ENCODE measurements at places on chromosomes 2 and 18. TPM values are rescaled to one million over a fixed set of nuclear protein-coding genes. Genes with fewer than 3 reads are reported as not detected.

GRCh38 chr2:112996635-112997034 is 8.6 kb upstream of the IL36A start:
- peaks cover 2% of the 10 kb centered on the region for H3K27me3 ChIP-seq
- H3K27ac ChIP-seq = no peak overlapping the region
- H3K4me1 ChIP-seq = peaks cover 10% of the 10 kb centered on the region
- no peaks in the 10 kb centered on the region for H3K36me3 ChIP-seq
- peak; percentile 92 for DNase-seq

DNA sequence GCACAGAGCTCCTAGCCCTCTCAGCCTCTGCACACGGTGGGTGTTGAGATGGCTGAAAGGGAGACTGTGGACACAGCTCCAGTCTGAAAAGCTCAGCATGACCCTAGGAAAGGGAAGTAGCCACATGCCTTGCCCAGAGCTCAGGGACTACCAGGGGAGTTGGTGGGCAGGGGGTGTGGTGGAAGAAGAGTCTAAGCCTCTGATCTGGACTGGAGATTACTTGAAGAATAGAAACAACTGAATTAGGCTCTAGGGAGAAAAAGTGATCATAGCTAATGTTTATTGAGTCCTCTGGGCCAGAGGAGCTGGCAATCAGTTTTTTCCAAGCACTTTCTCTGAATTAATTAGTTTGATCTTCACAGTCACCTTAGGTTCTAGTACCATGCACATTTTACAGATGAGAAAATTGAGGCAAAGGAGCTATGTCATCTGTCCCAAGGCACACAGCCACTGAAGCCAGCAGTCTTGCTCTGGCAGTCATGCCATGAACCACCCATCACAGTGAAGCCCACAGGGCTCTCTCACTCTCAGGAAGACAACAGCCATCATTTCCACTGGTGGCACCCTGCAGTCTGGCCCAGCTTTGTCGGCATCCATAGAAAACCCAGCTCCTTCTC is 10.3 kb downstream of the SDC1 start:
- H3K4me1 ChIP-seq = no peaks in the 10 kb centered on the region
- no peak overlapping the region for H3K27ac ChIP-seq
- no peaks in the 10 kb centered on the region for H3K27me3 ChIP-seq
- DNase-seq = no peak
- H3K36me3 ChIP-seq = no peaks in the 10 kb centered on the region

- DNase-seq = no peak
- no peaks in the 10 kb centered on the region for H3K4me1 ChIP-seq
- no peak overlapping the region for H3K27ac ChIP-seq
- H3K27me3 ChIP-seq = no peaks in the 10 kb centered on the region
- no peaks in the 10 kb centered on the region for H3K36me3 ChIP-seq
These were observed 226.3 kb downstream of the ZNF521 start for GRCh38 chr18:25125680-25126079.

- H3K27ac ChIP-seq = no peak overlapping the region
- peaks cover 27% of the 10 kb centered on the region for H3K4me1 ChIP-seq
- peak overlapping the region; percentile 59 for H3K4me3 ChIP-seq
These were observed 814 bp downstream of the FZD7 start for GRCh38 chr2:202034249-202035088.

GRCh38 chr2:78778756-78779510 is 246.6 kb upstream of the REG3G start:
- H3K4me3 ChIP-seq = no peak overlapping the region
- no peaks in the 10 kb centered on the region for H3K4me1 ChIP-seq
- no peak for DNase-seq
- no peak overlapping the region for H3K27ac ChIP-seq
- no peaks in the 10 kb centered on the region for H3K27me3 ChIP-seq

DNA sequence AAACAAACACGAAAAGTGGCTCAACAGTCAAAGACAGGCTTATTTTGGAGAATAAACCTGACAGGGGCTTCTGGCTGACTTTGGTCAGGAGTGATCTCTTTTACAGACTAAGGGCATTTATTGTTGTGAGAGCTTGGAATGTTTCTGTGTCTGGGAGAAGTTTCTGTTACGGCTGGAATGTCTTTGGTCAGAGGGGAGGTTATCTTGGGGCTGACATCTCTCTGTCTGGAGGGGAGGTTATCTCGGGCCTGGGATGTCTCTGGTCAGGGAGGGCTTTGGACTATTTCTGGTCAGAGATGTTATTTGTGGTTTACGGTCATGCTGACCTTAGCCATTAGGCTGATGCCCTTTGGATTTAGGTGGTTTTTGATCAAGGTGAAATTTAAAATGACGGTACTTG is 345.5 kb upstream of the FSIP2 start:
- no peak overlapping the region for H3K4me3 ChIP-seq
- DNase-seq = no peak
- H3K4me1 ChIP-seq = no peaks in the 10 kb centered on the region
- no peaks in the 10 kb centered on the region for H3K27me3 ChIP-seq
- no peak overlapping the region for H3K27ac ChIP-seq

Gene MC5R
- total RNA-seq = not detected

Gene GKN2
- not detected for total RNA-seq

Gene SCN7A
- total RNA-seq = not detected

Gene KCNJ3
- total RNA-seq = not detected

Measured in natural killer cell (primary cell).